AG04449 (cell line): ENCODE measurements at places on chromosomes 3 and 15.
A peak's percentile ranks its signal among the peaks of the same experiment; 100 is the strongest.

GRCh38 chr15:64854041-64854440 is 12.3 kb downstream of the PLEKHO2 start:
- DNase-seq: no peak

GRCh38 chr15:21261965-21262850 is 178.1 kb downstream of the POTEB3 start:
- no peak for DNase-seq

DNA sequence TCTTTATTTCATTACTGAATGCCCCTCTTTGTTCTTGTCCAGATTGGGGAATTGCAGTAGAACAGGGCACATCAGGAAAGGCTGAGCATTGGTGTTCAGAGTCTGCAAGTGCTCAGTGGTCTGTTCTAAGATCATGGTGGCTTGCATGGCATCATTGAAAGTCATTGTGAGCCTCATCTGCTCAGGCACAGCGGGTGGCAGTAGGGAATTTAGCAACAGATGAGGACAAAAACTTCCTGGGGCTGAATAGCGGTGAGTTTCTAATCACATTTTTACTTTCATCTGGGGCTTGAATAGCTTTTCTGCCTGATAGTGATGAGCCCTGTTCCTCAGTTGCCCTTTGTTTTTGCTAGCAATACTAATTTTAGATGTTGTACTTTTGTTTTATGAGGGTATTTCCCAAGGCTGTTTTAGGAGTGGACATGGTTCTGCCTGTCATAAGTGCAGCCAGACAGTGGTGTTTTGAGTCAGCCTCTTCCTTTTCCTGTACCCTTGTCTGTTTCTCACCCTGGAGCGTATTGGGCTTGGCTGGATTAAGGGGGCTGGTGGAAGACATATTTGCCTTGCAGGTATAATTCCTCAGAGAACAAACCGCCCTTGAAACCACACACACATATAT is 127.2 kb upstream of the IL12A start:
- no peak for DNase-seq

DNA sequence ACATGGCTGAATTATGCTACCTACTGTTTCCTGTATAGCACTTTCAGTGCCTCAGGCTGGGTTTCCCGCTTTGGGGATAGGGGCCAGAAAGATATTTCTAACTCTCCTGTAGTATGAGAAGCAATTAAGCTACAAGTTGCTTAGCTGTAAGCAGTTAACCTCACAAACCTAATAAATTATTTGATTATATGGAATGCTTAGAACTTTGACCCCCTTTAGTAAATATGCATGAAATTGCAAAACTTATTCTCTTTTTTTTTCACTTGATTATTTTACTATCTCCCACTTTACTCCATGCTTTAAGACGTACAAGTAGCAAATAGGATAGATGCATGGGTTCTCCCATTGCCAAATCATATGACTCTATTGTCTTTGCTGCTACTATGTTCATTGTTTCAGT is 27.5 kb upstream of the CHMP2B start:
- DNase-seq: no peak

GRCh38 chr3:21435871-21436270 is 315.1 kb downstream of the ZNF385D start:
- DNase-seq: peak; percentile 76
